ENCODE measurements at places on chromosomes 16 and 17.

GRCh38 chr16:52515068-52515671 lies 31.8 kb downstream of the TOX3 start:
- DNase-seq = no peak

GRCh38 chr17:47806913-47807255 lies 14.7 kb downstream of the OSBPL7 start:
- DNase-seq = no peak

GRCh38 chr17:34099859-34100515 lies 155.1 kb upstream of the CCL2 start:
- no peak for DNase-seq

- no peak for DNase-seq
Measured at GRCh38 chr16:81641395-81642106, 137.5 kb upstream of the PLCG2 start.

- DNase-seq = no peak
Measured at GRCh38 chr17:83047182-83047478, 32.3 kb upstream of the METRNL start.

DNA sequence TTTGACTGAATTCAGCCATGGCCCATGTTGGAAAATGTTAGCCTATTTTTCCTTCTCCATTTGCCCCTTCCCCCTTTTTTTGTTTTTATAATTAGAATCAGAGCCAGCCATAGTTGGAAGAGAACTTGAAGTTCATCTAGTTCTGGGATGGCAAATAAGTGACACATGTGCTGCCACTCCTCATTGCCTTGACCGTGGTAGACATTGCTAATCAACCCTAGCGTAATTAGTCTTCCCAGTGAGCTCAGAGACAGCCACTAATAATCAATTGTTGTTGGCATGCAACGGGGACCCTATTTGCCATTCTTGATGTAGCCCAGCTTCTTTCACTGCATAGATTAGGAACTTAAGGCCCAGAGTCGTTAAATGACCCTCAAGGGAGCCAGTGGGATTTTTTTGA lies 16.6 kb downstream of the CMIP start:
- no peak for DNase-seq

- no peak for DNase-seq
Measured at GRCh38 chr16:54462151-54462651, 175.6 kb upstream of the IRX3 start.

- DNase-seq = peak; percentile 51
Measured at GRCh38 chr17:38444151-38444550, 15.9 kb downstream of the ARHGAP23 start.

GRCh38 chr16:997440-998051 lies 16.0 kb downstream of the SOX8 start:
- DNase-seq = peak; percentile 47

DNA sequence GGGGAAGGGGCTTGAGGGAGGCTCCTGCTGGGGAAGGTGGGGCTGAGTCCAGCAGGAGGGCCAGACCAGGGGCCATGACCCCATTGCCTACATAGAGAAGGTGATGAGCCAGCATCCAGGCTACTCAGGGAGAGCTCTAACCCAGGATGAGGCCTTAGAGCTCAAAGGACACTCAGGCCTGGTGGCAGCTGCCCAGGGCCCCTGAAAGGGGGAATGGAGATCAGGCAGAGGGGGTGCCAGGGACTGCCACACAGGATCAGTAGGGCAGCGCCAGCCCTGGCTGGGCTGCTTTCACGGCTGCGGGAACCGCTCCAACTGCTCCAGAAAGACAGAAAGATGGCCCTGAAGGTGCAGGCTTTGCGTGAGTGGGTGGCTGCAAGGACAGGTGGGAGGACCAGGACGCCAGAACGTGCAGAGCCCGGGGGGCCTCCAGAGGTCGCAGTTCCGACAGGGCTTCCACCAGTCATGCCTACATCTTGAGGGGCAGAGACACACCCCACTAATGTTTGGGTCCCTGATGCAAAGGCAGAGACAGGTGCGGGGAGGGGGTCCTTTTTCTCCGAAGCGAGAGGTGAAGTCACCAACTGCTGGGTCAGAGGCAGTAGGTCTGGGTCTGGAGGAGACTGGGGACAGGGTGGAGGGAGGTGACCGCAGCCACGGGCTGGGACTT lies 882 bp upstream of the ATP6V0C start:
- DNase-seq = no peak

GRCh38 chr17:70318051-70318450 lies 148.7 kb downstream of the KCNJ2 start:
- no peak for DNase-seq

GRCh38 chr17:31738996-31739699 lies 119.9 kb downstream of the COPRS start:
- no peak for DNase-seq

DNA sequence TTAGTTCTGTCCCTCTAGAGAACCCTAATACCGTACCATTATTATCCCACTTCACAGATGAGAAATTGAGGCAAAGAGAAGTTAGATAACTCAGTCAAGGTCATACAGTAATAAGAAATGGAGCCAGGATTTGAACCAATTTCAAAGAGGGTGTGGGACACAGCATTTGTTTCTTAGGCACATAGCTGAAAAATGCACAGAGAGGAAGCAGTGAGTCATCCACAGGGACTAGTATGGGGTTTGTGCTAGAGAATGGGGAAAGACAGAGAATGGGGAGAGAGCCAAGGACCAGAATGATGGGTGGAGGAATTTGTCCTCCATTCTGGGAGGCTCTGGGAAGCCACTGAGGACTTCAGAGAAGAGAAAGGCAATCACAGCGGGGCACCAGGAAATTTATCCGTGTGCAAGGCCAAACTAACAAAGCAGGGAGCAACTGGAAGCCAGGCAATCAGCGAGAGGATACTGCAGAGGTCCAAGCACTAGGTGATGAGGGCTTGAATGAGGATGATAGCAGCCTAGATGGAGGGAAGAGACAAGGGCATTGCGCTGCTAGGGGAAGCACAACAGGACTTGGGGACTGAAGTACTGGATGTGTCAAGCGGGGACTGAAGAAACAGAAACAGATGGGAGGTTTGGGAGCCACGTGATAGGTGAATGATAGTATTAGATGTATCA lies 78.1 kb upstream of the ZFHX3 start:
- DNase-seq = no peak

GRCh38 chr17:2178798-2179501 lies 124.0 kb downstream of the HIC1 start:
- no peak for DNase-seq

- no peak for DNase-seq
Measured at GRCh38 chr16:48504216-48504615, 105.8 kb downstream of the N4BP1 start.

GRCh38 chr17:79986411-79987186 lies 49.1 kb downstream of the TBC1D16 start:
- no peak for DNase-seq

DNA sequence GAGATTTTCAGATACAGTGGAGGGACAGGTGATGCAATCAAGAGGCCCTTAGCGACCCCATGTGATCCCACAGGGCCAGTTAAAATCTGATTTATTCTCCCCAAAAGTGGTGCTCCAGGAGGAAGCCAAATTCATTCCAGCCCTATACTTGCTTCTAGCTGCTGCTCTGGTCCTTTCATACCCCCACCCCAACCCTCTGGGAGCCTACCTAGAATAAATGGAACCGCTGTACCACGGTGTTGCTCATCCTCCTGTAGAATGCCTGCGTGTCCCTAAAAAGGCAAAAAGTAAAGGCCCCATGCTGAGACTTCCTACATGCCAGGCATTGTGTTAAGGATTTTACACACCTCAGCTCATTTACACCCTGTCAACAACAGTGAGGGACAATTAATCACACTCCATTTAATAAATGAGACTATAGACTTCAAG lies 2.0 kb upstream of the RASL10B start:
- no peak for DNase-seq

DNA sequence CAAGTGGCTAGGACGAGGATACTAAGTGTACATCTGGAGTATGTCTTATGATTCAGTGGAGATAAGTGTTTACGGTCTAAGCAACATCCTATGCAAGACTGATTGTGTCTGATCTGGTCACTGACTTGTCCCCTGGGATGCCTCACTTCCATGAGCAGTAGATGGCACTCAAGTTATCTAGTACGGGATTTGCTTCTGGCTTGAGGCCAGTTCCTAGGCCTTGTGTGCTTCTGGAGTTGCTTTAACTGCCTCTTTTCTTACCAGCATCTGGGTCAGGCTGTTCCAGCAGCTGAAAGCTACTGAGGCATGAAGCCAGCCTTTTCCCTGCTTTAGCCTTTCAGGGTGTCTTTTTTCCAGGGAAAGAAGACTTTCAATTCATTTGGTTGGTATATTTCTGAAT lies 23.0 kb downstream of the SUPT6H start:
- DNase-seq = no peak

GRCh38 chr16:27351989-27352388 lies 38.2 kb downstream of the IL4R start:
- DNase-seq = no peak

DNA sequence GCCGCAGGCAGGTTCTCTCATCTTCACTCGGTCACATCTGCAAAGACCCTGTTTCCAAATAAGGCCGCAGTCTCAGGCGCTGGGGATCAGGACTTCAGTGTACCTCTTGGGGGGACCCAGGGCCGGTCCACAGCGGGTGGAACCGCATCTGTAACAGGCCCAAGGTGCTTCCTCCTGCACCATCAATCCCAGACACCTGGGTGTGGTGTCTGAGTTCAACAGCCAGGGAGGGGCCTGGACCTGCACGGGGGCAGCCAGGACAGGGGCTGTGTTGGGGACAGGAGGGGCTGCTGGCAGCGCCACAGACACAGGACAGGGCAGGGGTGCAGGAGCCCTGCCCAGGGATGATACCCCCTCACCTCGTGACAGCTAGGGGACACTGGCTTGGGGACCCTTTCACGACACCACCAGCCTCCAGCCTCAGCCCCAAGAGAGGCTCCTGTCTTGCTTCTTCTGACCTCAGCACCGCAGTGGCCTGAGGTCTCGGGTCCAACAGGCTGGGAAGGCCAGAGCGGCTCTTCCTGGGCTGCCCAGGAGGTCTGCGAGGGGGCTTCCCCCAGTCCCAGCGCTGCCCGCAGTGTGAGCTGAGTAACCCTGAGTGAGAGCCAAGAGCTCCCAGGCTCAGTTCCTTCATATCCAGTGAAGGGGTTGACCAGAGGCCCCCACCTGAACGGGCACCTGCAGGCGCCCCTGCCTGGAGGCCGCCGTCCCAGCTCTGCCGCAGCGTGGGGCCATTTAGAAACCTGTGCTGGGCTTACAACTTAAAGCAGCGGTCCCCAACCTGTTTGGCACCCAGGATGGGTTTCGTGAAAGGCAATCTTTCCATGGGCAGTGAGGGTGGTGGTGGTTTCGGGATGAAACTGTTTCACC lies 30.7 kb upstream of the BAHCC1 start:
- no peak for DNase-seq

- no peak for DNase-seq
Measured at GRCh38 chr17:13365331-13365730, 236.4 kb downstream of the HS3ST3A1 start.

DNA sequence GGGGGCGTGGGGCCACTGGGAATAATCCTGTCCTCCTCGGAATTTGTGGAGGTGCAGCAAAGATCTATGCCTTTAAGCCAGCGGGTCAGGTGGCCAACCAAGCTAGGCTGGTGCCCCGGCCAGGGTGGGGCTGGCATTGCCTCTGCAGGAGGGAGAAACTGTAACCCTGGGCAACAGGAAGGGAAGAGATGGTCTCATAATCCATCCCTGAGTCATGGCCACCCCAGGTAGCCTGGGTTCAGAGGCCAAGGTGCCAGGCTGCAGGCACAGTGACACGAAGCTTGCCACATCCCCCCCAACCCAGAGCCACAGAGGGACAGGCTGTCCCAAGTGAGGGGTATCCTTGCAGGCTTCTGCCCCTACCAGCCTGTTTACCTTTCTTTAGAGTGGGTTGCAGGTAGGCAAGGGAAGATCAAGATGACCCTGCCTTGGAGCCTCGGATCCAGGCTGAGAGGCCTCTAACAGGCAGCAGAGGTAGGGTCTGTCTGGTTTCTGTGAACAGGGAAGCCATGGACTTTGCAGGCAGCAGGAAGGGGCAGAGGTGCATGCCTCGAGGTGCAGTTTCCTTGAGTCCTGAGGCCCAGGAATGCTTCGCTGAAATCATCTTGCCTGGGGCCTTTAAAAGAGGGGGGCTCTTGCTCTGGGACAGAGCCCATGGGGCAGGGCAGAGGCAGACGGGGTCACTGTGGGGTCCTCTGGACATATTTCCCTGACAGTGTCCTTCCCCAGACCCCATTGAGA lies 4.0 kb downstream of the LASP1 start:
- no peak for DNase-seq

DNA sequence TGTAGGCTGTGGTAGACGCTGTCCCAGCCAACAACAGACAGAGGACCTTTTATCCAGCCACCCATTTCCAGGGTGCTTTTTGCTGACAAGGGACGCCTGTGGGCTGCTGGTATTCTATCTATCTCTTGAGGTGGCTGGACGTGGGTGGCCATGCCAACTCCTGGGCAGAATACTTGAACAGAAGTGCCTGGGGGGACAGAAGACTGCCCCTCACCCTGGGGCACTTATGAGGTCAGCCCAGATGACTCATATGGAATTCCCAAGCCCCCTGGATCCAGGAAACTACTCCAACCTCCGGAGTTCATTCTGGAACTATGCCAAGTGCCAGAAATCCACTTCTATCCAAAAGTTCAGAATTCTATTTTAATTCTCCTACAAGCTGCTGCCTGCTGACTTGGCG lies 61.3 kb downstream of the CDRT4 start:
- DNase-seq = no peak

GRCh38 chr17:61731330-61731729 lies 132.0 kb downstream of the BRIP1 start:
- no peak for DNase-seq

GRCh38 chr17:65588181-65588808 lies 26.8 kb upstream of the AXIN2 start:
- DNase-seq = no peak

All from naive thymus-derived CD4-positive, alpha-beta T cell (primary cell).